Glomerular endothelial cell (primary cell): ENCODE measurements at places on chromosomes 2 and 18. TPM values are rescaled to one million over a fixed set of nuclear protein-coding genes. Genes with fewer than 3 reads are reported as not detected.

DNA sequence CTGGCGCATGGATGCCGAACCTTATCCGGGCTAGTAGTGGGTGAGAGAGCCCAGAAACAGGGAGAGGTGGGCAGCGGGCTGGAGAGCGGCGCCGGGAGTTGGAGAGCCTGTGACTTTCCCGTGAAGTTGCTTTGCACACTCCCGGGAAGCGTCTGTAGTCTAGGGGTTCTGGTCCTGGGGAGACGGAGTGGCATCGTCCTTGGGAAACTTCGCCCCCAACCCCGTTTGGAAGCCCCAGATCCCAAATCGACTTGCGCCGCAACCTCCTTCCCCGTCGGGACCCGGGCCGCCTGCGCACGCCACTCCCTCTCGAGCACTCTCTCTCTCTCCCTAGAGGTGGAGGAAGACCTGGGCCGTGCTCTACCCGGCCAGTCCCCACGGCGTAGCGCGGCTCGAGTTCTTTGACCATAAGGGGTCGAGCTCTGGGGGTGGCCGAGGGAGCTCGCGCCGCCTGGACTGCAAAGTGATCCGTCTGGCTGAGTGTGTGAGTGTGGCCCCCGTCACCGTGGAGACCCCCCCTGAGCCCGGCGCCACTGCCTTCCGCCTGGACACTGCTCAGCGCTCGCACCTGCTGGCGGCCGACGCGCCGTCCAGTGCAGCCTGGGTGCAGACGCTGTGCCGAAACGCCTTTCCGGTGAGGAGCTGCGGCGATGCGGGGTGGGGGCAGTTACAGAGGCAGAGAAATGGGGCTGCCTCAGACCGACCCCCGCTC, 456 bp downstream of the DOK1 start:
- no peak for DNase-seq

DNA sequence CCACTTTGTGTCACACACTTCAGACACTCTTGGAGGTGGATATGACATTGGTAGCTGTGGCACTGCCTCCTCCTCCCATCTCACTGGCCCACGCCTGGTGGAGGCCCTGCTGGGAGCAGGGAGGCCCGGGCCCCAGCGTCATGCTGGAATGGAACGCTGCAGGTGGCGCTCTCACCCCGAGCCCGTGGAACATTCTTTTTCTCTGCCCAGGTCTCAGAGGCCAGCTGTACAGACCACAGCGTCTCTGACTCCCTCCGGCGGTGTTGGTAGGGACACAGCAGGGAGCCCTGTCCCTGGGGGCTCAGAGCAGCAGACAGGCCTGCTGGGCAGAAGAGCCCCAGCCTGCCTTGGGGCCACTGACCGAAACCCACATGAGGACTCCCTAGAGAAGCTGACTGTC, 218.1 kb downstream of the TWIST2 start:
- DNase-seq: no peak

DNA sequence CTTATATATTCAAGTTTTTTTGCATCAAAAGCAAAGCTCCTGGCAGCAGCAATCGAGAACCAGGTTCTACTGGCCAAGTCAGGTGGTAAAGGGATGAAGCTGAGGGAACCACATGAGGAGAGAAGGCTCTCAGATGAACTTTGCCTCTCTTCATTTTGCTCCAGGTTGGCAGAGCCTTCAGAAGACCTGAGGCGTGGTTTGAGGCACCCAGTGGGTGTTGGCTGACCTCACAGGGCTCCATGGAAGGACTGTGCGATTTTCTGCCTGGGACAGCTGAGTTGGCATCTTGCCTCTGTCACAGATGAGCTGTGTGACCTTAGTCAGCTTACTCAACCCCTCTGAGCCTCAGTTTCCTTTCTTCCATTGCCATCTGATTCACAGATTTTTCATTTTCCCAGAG, 89.0 kb downstream of the INSIG2 start:
- DNase-seq: no peak

Gene STK39
- total RNA-seq: 9.4 and 11.8 TPM in 2 replicates

Gene CCDC85A
- total RNA-seq: 8.0 and 9.1 TPM in 2 replicates

Gene LYPD6
- 1.1 and 1.5 TPM in 2 replicates for total RNA-seq

Gene ERMN
- total RNA-seq: 0.19 TPM in 1 of 2 replicates, not detected in the other
